ENCODE measurements at places on chromosomes 7 and 10.

- no peak for DNase-seq
These were observed 4.8 kb upstream of the LAMB1 start for GRCh38 chr7:108007762-108008161.

GRCh38 chr7:141713890-141714289, 5.7 kb downstream of the WEE2 start:
- DNase-seq, result no peak

GRCh38 chr7:155456738-155457543, 988 bp upstream of the EN2 start:
- DNase-seq, result peak; percentile 86

DNA sequence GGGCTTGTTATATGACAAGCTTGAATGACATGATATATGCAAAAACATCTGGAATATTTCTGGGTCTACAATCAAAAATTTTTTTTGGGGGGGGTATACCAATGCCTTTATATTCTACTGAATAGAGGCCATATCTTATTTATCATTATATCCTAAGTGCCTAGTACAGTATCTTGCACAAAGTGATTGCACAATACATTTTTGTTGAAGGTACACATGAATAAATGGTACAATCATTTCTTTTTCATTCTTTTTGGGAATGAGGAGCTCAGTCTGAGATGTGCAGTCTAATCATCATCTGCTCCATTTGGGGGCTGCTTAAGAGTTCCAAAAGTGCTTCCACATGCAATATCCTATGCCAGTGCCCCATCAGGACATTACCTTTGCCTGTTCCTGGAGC, 214.6 kb downstream of the KIF20B start:
- DNase-seq, result no peak

DNA sequence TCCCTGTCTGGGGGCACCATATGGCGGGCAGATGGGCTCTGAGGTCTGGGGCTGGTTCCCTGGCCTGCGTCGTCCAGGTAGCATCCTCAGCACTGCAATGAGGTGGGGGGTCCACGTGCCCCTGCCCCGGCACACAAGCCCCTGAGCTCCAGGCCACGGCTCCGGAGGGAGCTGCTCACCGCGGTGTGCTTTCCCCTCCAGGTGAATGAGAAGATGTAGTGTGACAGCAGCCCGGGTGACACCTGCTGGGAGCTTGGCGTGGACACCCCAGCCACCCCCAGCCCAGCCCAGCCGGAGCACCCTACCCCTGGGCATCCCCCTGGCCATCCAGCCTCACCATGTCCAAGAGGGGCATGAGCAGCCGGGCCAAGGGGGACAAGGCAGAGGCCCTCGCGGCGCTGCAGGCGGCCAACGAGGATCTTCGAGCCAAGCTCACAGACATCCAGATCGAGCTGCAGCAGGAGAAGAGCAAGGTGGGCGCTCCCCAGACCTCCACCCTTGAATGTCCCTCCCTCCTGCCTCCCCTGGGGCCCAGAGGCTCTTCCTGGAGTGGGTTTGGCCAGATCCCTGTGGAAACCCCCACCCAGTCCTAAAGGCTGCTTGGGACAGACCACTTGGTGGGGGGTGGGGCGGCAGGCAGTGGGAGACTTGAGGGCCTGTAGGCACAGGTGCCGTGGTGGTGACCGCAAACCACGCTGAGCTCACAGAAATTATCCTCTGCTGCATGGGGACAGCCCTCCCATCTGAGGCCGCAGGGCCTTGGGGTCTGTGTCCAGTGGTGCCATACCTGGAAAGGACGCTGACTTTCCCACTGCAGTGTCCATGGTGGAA, 38.9 kb downstream of the JAKMIP3 start:
- DNase-seq, result peak; percentile 20

DNA sequence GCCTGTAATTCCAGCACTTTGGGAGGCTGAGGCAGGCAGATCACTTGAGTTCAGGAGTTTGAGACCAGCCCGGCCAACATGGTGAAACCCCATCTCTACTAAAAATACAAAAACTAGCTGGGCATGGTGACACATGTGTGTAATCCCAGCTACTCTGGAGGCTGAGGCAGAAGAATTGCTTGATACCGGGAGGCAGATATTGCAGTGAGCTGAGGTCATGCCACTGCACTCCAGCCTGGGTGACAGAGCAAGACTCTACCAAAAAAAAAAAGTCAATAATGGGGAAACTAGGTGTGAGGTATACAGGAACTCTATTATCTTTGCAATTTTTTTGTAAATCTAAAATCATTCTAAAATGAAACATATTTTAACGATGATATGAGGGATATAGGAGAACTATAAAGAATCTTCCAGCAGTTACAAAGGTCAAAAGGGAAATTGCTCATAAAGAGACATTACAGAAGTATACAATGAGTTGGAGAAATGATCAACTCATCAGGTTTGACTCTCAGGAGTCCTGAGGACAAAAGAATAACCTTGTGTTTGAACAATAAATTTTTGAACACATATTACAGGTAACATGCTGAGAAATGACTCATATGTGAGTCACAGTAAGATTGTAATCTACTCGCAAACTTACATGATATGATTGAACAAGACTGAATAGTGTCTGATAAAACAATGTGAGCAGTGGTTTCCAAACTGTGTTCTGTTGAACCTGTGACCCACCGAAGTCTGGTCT, 272.6 kb downstream of the FGFR2 start:
- DNase-seq, result no peak

DNA sequence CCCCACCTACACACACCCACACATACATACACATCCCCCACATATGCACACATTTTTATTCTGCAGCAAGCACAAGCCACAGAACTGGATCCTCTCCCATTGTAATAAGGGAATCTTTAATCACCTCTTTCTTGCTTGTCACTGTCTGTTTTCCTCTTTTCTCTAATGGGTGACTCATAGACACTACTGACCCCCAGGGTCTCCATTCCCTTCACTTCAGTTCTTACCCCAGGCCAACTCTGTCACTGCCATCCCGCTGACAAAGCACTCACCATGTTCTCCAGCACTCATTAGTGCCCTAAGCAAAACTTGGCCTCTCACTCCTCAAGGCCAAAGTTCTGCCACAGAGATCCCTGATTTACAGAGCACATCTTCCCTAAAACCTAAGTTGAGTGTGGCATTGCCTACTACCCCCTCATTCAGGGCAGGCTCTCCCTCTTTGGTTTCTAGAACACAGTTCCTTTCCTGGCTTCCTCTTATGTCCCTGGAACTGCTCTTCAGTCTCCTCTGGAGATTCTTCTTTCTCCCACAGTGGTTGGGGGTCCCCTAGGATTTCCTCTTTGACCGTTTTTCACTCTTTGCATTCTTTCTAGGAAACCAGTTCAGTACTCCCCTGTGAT, 39.6 kb upstream of the INHBA start:
- DNase-seq, result no peak

GRCh38 chr10:119279441-119279840, 72.1 kb downstream of the GRK5 start:
- no peak for DNase-seq

- DNase-seq, result no peak
These were observed 225.5 kb upstream of the TCF7L2 start for GRCh38 chr10:112724404-112724991.

- DNase-seq, result peak; percentile 25
These were observed 312.6 kb downstream of the PTPRN2 start for GRCh38 chr7:158274996-158275395.

- no peak for DNase-seq
These were observed 98.8 kb upstream of the PFKP start for GRCh38 chr10:2968401-2969058.

DNA sequence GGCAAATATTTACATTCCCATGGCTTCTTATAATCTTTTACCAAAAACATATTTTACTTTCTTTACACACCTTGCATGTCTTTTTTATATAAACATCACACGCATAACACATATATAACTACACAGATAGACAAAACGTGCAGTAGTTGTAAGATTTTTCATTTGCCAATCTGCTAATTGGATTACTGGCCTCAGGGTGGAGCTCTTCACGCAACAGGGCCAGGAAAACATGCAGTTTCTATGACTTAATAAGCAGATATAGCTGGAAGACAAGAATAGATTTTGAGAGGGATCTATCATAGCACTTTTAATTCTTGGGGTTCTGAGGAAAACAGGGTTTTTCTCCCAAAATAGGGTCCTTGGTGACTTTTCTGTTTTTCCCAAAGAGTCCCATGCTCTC, 12.7 kb downstream of the ACADSB start:
- DNase-seq, result no peak

DNA sequence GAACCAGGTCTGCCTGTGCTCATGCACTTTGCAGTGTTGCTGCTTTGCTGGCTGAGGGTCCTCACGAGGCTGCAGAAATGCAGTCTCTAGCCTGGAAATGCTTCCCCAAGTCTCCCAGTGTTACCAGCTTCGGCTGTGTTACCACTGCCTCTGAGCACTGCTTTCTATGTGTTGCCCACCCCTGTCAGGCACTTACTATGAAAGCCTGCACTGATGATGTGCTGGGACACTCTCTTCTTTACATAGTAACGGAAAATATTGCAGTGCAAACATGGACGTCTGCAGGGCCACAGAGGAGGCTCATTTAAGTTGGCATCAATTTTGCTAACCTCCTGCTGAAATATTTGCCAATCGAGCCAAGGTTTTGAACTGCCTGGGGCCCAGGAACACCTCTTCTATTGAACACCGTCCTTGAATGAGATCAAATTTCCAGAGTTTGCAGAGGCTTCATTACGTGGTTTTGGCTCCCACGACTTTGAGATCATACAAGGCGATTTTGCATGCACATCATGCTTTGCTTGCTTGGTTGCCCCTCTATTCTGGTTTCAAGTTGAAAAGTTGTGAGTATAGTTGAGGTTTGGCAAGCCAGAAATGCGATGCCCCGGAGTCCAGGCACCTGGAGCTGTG, 404.7 kb upstream of the PODXL start:
- no peak for DNase-seq

DNA sequence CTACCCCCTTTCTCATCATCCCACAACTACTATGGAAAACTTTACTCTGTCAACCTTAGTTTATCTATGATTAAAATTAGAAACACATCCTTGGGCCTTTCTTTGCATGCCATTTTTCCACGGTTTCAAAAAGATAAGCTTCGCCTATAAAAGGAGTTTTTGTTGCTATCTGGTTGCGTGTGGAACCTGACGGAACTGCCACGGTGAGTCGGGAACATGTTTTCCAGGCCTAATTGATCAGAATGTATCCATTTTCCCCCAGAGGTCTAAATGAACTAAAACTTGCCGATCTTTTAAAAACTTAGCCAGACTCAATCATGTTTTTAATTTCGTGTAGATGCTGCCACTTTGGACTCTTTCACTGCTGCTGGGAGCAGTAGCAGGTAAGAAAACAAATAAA, at the start of gene PNLIP:
Gene PNLIP, plus strand, starts transcription at position 176 of the 400 bp plus-strand sequence. Its CDS starts 162 bp downstream, at position 338.
- no peak for DNase-seq

GRCh38 chr10:71048971-71049615, 160.7 kb upstream of the PCBD1 start:
- DNase-seq, result no peak

DNA sequence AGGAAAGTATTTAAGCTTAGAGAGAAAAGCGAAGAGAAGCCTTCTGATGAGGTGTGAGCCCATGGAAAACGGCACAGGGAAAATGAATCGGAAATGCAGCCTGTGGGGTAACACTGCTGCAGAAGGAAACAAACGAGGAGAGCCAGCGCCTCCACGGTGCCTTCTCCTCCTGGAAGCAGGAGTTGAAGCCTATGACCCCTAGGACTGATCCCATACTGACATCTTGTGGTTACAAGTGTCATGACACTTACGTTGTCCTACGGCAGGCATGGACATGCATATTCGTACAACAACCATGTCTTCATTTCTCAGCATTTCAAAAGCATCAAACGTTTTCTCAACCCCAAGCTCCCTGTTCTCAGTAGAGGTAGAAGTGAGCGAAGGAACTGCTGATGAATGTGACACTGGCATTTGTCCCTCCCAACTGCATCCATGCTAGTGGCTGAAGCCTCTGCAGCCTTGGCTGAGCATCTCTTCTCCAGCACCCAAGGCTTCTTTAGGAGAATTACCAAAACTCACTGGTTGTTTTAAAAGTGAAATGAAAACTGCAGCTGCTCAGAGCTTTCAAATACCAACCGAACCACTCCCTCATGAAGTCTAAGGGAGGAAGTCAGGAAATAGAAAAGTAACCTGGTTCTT, 160.2 kb downstream of the JAZF1 start:
- peak; percentile 76 for DNase-seq

- DNase-seq, result no peak
These were observed 8.8 kb upstream of the ENO4 start for GRCh38 chr10:116840389-116841075.

GRCh38 chr10:61130366-61130765, 186.4 kb upstream of the RHOBTB1 start:
- no peak for DNase-seq

DNA sequence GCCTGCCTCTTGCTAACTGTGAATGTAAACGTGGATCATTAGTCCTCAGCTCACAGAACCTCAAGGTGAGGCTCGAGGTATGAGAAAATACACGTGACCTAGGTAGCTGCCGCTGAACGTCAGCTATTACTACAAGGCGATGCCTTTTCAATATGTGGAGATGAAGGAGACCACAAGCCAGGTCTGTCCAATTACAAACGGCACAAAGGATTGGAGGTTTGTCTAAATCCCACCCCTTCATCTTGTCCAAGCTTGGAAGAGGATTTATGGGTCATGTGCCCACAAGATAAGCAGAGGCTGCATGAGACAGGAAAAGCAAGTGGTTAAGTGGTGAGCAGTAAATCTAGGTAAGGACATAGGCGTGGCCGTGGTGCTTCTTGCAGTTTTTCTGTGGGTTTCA, 3.4 kb downstream of the H2BK1 start:
- DNase-seq, result no peak

DNA sequence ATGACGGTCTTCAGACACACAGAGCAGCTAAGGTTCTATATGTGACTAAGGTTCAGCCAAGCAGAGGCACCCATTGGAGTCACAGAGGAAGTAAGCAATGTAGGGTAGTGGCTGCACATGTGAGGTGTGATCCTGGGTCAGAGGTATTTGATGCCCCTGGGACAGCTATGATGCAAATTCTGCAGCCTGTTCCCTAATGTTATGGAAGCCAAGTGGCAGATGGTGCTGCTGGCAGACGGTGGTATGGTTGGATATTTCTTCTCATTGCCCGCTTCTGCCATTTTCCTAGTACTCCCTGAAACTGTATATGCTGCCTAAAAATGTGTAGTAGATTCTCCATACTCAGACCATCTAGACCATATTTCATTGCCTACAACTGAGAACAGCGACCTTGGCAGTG, 7.2 kb downstream of the TAS2R16 start:
- no peak for DNase-seq

DNA sequence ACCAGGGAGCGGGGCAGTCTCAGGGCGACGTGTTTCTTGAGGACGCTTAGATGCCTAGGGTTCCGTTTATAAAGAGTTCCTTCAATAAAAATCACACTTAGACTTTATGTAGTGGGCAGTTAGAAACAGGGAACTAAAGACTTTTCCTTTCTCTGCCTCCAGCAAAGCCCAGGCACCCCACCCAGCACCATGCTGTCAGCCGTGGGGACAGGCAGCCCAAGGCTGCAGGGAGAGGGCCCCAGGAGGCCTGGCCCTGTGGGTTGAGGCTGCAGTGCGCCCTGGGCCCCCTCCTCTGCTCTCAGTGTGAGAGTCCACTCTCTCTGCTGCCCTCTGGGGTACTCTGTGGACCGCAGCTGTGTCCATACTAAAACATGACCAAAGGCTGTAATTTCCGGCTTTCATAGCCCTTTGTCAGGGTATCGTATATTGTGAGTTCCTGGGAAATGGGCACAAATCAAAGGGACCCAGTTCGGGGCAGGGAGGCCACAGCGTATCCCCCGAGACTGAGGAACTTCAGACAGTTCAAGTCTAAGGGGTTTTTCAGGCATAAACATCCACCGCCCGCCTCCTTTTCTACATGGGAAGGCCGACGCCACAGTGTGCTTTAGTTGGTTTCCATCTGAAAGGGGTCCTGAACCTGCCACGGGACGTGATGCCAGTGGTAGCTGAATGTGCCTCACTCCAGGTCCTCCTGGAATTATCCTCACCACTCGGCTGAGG, 59.7 kb downstream of the DNAJB6 start:
- no peak for DNase-seq

GRCh38 chr10:88386204-88386788, 196.8 kb downstream of the RNLS start:
- DNase-seq, result no peak

All from H9 (cell line).